ENCODE measurements at places on chromosomes 5 and 9. TPM values are rescaled to one million over a fixed set of nuclear protein-coding genes. Genes with fewer than 3 reads are reported as not detected.

The MIER3 gene
- 19.6 TPM for total RNA-seq

GRCh38 chr5:35188031-35188457, 42.2 kb downstream of the PRLR start:
- DNase-seq: no peak

- DNase-seq: no peak
These were observed 20.8 kb downstream of the VCAN start for GRCh38 chr5:83492331-83492730.

The PCDHGB1 gene
- total RNA-seq: 8.1 TPM

DNA sequence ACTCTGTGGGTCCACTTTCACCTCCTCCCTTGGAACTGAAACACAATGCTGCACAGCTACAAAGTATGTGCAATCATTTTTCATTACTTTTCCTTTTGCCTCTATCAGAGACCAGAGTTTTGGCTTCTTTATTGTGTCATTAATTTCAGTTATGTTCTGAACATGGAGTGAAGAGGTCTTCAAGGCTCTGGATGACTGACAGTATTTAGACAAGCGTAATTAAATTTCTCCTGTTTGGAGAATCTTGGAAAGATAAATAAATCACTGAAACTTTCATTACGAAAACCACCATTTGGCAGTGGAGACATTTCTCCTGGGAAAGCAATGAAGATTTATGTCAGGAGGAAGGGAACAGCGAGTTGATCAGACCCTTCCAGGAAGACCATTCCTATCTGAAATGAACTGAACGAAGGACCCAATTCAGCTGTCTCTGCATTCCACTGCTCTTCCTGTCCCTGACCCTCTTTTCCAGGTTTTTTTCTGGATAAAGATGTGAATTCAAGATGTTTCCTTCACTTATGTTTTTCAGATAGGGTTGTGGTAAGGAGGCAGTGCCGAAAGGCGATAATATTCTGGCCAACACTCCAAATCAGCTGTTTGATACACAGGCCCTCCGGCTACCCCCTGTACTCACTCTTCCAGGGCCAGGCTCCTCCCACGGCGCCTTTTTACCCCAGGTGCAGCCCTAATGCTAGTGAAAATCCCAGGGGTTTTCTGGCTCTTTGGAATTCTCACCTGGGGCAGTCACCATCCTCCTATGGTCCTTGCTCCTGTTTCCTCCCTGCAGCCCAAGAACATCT, 77.2 kb upstream of the OSMR start:
- no peak for DNase-seq

GRCh38 chr9:85700330-85700729, 41.4 kb downstream of the AGTPBP1 start:
- no peak for DNase-seq

- no peak for DNase-seq
These were observed 452.7 kb upstream of the CDH9 start for GRCh38 chr5:27491047-27491446.

Measured in LHCN-M2 (cell line).